ENCODE measurements at places on chromosomes 16 and 17.

- DNase-seq: no peak
Measured at GRCh38 chr17:58918072-58918471, 162.4 kb downstream of the PPM1E start.

GRCh38 chr16:87190288-87191230 is 126.6 kb downstream of the C16orf95 start:
- DNase-seq: no peak

DNA sequence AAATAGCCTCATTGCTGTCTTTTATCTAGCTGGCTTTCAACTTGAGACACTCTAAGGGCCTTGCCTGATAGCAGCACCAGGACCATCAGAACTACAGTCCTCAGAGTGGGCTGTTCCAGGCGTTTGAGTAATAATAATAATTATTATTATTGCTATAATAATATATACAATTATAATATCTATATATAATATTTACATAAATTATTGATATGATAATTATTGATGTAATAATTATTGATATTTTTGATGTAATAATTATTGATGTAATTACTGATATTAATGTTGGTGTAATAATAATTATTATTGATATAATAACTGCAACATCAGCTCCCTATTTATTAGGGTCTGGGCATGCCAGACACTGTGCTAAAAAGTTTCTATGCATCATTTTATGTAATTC is 25.6 kb upstream of the CRHR1 start:
- DNase-seq: no peak

- no peak for DNase-seq
Measured at GRCh38 chr16:82185012-82185411, 15.0 kb upstream of the MPHOSPH6 start.

- DNase-seq: no peak
Measured at GRCh38 chr17:538181-538973, 176.3 kb downstream of the VPS53 start.

Measured in vagina (tissue), 2 donors.